Activated naive CD8-positive, alpha-beta T cell treated with anti-CD3 and anti-CD28 coated beads, Interleukin-2, amount 50 U/mL, for 16 hours (primary cell): ENCODE measurements at places on chromosomes 16 and 17.

DNA sequence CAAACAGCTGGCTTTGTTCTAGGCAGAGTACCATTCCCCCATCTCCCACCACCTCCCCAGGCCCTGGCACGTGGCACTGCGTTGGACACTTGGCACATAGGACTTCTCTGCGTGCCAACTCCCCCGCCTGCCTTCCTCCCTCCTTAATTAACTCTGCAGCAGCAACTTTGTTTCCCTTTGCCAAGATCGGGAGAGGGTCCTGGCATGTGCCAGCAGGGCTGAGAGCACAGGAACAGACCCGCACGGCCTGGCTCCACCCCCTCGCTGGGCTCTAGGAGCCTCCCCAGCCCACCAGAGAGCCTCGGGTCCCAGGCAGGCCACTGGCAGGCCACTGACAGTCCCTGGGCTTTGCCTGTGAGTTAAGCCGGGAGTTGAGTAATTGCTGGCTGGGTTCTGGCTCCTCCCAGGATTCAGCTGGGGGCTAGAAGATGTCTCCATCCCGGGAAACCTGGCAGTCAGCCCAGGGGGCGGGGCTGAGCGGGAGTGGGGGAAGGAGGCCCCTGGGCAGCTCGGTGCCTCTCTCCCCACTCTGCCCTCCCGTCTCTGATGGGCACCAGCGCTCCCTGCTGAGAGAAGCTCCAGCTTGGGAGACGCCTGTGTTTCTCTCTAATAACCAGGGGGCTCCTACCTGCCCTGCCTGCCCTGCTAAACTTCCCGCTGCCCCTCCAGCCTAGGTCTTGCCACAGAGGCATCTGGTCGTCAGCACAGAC is 224.0 kb upstream of the TNRC6C start:
- no peak for DNase-seq

DNA sequence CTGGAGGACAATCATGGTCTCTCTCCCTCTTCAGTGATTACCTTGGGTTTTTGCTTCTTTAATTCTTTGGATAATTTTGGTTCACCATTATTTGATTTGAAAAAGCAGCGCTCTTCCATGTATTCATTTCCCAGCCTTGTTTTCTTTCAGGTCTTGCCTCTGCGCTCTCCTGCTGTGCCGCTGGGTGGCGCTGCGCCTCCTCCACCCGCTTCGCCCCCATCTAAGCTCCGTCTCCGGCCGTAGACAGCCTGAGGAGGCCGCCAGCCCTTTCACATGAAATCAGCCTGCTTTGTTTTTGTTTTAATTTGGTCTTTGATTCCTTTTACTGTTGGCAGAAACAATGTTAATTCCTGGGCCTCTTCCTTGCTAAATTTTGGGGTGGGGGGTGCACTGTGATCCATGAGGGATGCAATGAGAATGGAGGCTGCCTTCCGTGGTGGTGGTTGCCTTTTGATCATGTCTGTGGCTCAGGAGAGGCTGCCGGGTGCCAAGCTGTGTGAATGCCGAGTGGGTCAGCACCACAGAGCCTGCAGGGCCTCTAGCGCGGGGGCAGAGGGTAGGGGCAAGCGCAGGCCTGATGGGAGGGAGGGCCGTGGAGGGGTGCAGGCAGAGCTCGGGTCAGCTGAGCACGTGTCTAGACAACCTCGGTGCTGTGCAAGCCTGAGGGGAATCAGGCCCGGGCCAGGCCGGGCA is 64.1 kb downstream of the PLD6 start:
- no peak for DNase-seq

DNA sequence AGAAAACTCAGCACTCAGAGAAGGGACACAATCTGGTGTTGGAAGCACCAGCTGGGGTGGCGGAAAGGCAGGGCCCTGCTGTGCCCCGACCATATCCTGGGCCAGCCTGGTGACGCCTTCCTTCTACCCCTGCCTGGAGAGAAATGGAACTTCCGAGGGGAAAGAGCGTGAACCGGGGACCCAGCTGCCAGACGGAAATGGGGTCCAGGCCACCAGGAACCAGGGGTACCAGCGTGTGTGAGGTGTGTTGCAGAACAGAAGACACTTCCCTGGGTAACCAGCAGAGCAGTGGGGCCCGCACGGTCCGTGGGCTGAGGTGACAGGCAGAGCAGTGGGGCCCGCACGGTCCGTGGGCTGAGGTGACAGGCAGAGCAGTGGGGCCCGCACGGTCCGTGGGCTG is 6.8 kb downstream of the RAB40B start:
- no peak for DNase-seq

DNA sequence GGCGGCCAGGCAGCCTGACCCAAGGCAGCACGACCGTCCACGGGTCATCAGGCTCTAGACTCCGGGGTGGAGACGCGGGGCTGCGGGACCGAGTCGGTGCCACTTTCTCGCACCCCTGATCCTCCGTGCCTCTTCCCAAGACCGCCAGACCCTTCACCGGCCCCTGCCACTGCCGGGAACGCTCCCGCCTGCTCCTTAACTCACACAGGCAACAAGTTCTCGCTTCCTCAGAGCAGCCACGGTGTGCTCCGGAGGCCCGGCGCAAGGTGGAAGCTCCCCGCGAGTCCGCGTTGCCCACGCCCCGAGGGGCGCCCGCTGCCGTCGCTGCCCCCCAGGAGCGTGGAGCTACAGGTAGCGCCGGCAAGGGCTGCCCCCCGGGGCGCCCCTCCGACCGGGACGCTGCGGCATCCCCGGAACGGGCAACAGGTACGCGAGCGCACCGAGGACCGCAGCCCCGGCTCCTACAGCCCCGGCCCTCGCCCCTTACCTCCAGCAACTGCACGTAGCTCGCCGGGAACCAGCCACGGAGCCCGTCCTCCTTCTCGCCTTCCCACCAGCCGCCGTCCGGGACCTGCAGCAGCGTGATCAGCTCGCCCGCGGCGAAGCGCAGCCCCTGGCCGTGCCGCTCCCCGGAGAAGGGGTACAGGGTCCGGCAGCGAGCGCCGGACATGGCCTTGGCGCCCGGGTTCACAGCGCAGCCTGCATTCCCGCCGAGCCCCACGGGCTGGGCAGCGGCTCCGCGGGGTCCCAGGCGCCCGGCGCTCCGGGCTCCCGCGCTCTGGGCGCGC is 491 bp downstream of the GAS7 start:
- DNase-seq: no peak

DNA sequence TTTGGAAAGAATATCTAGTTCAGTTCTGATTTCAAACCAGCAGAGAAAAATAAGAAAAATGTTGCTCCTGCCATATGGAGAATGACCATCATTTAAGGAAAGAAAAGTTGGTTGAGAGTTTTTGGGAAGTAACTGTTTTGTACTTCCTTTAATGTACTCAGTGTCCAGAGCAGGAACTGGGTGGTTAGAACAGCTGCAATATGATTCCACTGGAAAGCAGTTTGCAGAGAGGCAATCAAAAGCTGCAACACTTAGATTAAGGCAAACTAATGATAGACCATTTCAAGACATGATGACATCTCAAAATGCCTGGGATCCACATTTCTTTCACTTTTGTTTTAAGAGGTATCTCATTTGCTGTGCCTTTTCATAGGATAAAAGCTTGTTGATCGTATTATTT is 313.3 kb upstream of the HSBP1 start:
- no peak for DNase-seq

GRCh38 chr16:30615358-30616091 is 5.3 kb upstream of the ZNF689 start:
- no peak for DNase-seq

- no peak for DNase-seq
Observed at GRCh38 chr17:65936013-65936412, 255.9 kb downstream of the CEP112 start.

DNA sequence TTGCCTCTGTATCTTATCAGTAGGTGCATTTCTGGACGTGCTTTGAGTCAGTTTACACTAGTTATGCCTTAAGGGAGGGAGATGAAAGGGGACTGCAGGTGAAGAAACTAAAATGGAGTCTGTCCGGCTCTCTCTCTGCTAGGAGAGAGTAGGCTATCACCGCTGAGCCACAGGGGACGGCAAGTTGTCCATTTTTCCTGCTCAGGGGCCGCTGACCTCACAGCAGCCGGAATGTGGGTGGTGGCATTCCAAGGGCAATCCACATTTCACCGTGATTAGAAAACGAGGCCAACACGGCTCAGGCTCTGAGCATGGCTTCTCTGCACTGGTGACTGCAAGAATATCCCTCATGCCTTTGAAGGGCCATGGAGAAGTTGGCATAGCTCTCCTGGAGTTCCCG is 19.0 kb upstream of the KLHDC4 start:
- DNase-seq: no peak

DNA sequence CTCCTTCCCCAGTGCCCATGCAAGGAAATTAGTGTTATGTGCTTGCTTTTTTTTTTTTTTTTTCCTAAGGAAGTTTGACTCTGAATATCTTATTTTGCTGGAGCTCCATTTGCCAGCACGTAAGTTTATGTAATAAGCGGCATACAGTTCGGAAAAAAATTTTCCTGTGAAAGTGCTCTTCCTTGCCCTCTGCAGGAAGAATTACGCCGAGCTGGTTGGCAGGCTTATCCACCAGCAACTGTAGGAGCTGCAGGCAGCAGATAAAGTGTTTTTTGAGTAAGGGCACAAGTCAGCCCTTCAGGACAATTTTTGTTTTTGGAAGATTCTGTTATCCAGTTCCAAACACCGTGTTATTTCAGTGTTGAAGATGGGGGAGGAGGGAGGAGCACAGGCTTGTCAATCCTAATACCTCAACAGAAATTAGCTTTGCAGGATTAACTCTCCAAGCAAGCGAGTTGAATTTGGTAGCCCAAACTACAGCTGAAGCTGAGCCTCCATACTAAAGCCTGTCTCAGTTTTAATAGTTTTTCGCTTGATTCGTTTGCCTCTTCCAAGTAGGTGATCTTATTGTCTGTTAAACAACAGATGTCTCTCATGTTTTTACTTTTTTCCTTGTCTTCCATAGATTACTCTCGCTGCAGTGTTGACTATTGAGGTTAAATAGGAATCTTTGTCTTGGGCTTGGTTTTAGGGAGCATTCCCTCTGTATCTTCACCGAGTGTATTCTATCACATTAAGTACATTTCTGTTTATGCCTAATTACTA is 1.1 kb downstream of the SPECC1 start:
- DNase-seq: no peak

DNA sequence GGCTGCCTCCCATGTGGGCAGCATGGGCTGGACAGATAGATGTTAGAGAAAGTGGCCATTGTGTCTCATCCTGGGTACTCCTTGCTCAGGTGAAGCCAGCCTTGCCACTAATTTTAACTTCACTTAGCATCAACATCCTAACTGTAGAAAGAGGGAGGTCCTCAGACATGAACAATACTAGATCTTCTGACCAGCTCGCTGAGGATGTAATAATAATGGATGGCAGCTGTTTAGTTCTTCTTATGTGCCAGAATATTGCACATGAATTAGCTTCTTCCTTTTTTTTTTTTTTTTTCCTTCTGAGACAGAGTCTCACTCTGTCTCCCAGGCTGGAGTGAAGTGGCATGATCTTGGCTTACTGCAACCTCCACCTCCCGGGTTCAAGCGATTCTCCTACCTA is 232.4 kb downstream of the CCDC182 start:
- no peak for DNase-seq
